Activated naive CD4-positive, alpha-beta T cell (primary cell): ENCODE measurements at places on chromosomes 5 and 9.

- DNase-seq: no peak
These were observed 94.4 kb upstream of the FSTL4 start for GRCh38 chr5:133706506-133707430.

DNA sequence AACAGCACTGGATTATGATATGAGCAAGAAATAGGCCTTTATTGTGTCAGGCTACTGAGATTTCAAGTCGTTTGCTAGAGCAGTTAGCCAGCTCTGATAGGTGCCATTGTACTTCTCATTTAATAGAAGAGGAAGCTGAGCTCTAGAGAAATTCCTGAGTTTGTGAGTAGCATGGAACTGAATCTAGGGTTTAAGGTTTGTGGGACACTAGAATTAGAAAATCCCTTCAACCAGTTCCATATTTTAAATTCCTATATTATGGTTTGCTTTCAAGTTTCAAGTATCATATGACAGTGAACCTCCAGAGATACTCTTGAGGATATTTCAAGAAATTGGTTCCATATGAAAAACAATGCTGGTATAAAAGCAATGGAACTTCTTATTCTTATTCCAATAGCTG is 87.6 kb downstream of the ANKRD55 start:
- DNase-seq: no peak

DNA sequence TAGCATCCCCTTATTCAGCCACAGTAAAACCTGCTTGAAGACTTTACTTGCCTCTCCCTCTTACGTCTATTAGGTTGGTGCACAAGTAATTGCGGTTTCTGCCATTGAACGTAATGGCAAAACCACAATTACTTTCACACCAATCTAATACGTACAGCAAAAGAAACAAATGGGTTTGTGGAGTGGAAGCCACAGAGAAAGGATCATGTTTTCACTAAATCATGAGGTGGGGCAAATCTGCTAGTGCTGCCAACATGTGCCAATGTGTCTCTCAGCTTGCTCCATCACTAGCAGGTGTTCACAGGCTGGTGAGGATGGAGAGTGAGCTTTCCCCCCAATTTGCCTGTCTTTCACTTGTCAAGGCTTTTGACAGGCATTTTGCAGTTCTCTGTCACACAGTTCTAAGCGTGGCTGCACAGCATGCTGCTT is 15.9 kb downstream of the DMAC1 start:
- no peak for DNase-seq

DNA sequence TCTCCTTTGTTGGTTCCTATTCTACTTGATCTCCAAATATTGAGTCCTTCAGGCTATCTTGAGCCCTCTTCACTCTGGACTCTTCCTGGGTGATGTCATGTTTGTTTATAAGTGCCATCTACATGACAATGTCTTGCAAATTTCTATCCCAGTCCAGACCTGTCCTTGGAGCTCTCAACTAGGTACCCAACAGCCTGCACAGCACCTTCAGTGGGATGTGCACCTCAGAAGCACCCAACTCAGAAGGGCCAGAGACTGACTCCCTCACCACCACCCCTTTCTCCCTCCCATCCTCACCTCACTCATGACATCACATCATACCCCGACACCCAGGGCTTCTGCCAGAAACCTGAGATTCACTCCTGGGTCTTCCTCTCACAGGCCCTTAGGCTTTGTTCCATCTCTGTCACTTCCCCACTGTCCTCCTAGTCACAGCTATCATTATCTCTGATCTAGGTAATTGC is 14.4 kb downstream of the TXN start:
- no peak for DNase-seq

GRCh38 chr9:23771746-23772384 is 54.2 kb downstream of the ELAVL2 start:
- no peak for DNase-seq

GRCh38 chr5:135930949-135931295 is 23.9 kb downstream of the LECT2 start:
- no peak for DNase-seq

DNA sequence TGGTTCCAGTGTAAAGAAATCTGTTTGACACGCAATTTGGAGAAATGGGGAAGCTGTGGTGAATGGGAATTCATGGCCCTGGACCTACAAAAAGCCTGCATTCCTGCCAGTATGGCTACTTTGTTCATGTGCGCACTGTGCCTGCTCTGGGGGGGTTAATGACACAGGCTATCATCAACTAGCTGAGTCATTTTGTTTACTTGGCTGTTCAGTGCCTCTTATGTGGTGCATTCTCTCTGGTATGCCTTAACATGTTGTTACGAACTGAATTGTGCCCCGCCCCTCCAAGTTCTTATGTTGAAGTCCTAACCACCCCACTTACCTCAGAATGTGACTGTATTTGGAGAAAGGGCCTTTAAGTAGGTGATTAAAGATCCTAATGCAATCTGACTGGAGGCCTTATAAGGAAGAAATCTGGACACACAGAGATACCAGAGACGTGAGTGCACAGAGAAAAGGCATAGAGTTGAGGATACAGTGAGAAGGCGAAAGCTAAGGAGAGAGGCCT is 20.4 kb upstream of the UBAP1 start:
- no peak for DNase-seq

- no peak for DNase-seq
These were observed 11.4 kb downstream of the MACROH2A1 start for GRCh38 chr5:135387629-135387960.

DNA sequence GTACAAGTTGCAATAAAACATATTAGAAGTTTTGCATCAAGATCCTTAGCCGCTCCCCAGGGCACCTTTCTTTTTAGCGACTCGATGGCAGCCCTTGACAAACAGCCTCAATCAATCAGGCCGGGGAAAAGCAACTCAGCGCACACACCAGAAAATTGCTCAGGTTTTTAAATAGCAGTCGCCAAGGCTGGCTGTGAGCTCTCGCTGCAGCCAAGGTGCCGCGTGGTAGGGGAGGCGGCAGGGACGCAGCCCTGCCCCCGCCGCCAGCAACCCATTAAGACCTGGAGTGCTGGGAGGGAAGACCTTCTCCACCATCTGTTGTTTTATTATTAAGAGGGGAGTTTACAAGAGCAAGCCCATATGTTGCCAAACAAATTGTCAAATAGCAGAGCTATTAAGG is 22.6 kb downstream of the ASS1 start:
- no peak for DNase-seq

GRCh38 chr5:12100542-12100941 is 196.3 kb upstream of the CTNND2 start:
- no peak for DNase-seq

GRCh38 chr5:181189962-181190710 is 14.9 kb downstream of the TRIM7 start:
- DNase-seq: no peak

- no peak for DNase-seq
These were observed 40.6 kb downstream of the ZNF883 start for GRCh38 chr9:112971415-112971814.

DNA sequence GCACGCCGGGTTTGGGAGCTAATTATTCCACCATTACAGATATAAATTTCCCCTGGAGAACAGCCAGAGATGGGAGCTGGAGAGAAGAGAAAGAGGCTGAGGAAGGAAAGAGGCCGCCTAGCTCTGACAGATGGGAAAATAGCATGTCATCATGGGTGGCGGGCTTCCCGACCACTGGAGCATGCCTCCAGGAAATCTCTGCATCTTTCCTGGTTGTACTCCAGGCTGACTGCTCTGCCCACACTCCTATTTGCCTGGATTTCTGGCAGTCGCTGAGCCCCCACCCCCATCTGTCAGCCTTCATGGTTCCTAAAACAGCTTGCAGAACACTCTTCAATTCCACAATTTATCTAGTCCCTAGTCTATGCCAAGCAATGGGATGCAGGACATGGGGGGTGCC is 14.3 kb upstream of the GABRP start:
- DNase-seq: no peak

- no peak for DNase-seq
These were observed 23.5 kb downstream of the SLC6A3 start for GRCh38 chr5:1421521-1422341.

DNA sequence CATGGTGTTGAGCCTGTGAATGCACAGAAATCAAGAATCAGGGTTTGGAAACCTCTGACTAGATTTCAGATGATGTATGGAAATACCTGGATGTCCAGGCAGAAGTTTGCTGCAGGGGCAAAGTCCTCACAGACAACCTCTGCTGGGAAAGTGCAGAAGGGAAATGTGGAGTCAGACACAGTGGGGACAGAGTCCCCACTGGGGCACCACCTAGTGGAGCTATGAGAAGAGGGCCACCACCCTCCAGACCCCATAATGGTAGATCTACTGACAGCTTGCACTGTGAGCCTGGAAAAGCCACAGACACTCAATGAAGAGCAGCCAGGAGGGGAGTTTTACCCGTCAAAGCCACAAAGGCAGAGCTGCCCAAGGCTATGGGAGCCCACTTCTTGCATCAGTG is 181.9 kb upstream of the SEMA6A start:
- DNase-seq: no peak

GRCh38 chr5:116529615-116530014 is 45.0 kb downstream of the SEMA6A start:
- no peak for DNase-seq

- no peak for DNase-seq
These were observed 193.7 kb downstream of the MSX2 start for GRCh38 chr5:174917976-174918554.

DNA sequence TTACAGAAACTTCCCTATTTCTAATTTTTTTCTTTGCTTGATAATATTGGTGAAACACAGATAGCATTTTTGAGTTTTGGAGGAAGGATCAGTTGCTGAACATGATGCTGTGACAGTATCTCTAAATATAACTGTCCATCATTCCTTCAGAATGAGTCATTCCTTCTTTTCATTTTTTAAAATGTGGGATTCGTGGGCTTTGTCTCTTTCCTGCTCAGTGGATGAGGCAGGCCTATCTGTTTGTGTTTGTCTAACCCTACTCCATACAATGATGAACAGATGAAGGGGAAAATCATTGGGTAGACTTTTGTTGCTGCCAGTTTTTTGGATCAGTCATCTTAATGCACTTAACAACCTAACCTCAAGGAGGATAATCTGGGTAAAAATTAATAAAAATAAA is 15.7 kb upstream of the OR13C8 start:
- no peak for DNase-seq

DNA sequence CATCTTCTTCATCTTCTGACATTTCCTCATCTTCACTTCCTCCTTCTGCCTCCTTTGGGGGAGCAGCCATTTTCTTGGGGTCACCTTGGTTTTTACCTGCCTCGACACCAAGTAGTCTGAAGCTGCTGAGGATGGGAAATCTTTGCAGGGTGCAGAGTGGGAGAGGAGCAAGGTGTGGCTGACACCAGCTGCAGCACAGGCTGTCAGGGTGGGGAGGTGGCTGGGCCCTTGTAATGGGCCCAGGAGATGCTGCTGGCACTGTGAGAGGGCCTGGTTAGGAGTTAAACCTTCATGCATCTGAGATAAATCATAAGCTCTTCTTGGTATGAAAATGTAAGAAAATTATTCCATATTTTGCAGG is 7.7 kb downstream of the RABL6 start:
- DNase-seq: no peak

DNA sequence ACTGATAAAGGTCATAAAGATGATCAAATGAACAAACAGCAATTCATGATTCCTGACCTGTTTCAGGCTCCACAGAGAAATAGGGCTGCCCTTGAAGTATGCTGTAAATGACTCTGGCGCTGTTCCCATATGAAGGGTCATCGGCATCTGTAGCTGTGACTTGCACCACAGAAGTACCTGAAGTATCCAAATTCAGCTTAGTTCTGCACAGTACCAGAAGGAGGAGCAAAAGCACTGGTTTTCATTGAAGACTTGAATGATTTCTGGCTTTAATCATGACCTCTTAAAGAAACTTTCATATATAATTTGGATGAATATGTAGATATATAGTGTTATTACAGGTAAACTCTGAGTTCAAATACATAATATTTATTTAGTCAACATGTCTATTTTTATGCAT is 109.1 kb downstream of the CDH10 start:
- DNase-seq: no peak

GRCh38 chr5:38780945-38781344 is 64.9 kb upstream of the OSMR start:
- DNase-seq: no peak

- no peak for DNase-seq
These were observed 71.8 kb downstream of the PRR16 start for GRCh38 chr5:120535900-120536299.

DNA sequence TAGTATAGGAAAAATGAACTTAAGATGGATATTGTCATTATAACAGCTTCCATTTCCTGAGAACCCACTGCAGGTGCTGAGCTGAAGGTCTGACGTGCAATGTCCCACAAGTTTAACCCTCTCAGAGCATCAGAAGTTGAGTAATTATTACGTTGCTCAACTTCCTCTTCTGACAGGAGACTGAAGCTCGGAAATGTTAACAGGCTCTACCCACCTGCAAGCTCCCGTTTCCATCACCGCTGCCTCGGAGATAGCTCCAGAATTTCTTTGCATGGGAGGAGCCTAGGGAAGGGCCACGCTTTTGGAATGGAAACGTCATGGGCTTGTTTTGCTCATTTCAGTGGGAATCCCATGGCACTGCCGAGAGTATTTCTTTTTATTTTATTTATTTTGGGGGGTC is 1.0 kb upstream of the NTMT1 start:
- no peak for DNase-seq

DNA sequence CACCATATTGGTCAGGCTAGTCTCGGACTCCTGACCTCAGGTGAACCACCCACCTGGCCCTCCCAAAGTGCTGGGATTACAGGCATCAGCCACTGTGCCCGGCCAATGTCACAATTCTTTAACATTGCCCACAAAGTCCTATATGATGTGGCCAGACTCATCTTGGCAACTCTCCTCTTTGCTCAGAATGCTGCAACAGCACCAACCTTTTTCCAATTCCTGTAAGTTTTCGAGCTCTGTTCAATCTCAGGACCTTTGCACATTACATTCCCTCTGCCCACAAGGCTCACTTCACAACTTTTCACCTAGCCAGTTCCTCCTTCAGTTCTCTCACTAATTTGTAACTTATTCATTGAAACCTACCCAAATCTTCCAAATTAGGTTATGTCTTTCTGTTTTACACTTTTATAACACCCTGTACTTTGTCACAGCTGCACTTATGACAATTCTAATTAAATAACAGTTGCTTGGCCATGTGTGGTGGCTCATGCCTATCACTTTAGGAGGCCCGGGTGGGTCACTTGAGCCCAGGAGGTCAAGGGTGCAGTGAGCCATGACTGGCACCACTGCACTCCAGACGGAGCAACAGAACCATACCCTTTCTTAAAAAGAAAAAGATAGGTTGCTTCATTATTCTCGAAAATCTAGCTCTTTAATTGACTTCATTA is 30.9 kb upstream of the GLDC start:
- no peak for DNase-seq

GRCh38 chr5:881551-881935 is 11.1 kb downstream of the BRD9 start:
- DNase-seq: no peak

DNA sequence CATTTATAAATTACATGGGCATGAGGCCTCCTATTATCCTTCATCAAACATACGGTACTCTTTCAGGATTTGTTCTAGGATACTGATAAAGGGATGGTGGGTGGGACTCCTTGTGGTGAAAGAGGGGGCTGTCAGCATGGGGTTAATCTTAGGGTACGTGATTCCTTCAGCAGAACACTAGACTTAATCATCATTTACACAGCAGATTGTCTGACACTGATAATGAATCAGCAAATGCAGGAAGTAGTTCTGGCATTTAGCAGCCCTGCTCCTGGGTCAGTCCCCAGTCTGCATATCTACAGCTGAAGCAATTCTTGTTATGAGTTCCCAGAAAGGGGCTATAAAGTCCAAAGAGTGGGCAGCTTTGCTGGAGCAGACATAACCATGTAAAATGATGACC is 384.6 kb downstream of the SPOCK1 start:
- DNase-seq: no peak
